Mesendoderm (in vitro differentiated cells): ENCODE measurements at places on chromosomes 2 and 18.
A peak's percentile ranks its signal among the peaks of the same experiment; 100 is the strongest.

DNA sequence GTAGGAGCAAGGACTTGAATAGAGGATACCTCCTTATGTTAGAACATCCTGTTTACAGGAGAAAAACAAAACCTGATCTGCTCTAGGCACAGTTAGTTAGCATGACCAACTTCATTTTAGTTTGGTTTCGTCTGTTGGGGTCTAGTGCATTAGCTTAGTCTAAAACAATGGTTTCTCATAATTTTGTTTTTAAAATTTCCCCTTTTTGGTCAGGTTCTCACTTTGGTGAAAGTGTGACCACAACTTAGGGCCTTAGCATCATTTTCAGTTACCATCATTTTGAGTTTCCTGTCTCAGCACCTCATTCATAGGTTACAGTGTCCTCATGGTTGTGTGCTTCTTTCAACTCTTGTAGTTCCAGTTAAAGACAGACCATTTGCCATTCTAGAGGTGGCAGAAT is 1277.0 kb upstream of the SLC39A10 start:
- no peak for DNase-seq

DNA sequence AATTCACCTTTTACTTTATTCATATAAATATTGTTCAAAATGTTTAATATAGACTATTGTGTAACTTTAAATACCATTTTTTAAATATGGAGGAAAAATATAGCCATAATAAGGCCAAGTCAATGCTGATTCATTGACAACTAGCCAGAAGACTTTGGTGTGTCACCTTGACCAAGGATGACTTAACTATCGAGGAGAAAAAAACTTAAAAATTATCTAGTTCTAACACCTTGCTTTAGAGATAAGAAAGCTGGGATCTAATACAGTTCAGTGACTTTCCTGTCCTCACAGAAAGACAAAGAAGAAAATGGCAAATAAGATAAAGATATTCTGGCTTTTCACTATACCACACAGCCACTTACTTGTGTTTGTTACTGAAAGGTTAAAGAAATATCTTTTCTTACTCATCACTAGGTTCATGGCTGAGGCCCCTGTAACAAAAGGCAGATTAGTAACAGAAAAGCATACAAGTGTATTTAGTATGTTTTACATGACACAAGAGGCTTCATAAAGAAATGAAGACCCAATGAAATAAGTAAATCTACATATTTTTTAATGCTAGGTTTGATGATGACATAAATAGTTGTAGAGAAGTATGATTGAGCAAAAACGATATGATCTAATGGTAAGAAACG is 65.9 kb upstream of the LRRTM1 start:
- DNase-seq: no peak

GRCh38 chr2:39223909-39224308 is 19.9 kb downstream of the CDKL4 start:
- DNase-seq: no peak

- DNase-seq: no peak
These were observed 65.5 kb downstream of the SPP2 start for GRCh38 chr2:234116010-234116409.

DNA sequence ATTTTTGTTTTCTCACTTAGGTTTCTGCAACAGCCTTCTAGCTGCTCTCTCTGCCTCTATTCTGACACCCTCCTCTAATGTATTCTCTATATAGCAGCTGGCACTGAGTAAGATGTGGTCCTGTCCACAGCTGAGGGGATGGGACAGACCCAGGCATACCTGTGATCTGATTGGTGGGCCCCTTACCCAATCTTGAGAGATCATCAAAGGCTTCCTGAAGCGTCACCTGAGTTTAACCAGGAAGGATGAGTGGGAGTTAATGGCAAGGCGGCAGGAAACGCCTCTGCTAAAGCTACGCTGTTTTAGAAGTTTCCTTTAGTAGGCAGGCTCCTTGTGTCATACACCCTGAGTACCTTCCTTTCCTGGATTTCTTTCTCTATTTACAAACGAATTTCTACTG is 5.7 kb upstream of the TET3 start:
- peak; percentile 72 for DNase-seq

DNA sequence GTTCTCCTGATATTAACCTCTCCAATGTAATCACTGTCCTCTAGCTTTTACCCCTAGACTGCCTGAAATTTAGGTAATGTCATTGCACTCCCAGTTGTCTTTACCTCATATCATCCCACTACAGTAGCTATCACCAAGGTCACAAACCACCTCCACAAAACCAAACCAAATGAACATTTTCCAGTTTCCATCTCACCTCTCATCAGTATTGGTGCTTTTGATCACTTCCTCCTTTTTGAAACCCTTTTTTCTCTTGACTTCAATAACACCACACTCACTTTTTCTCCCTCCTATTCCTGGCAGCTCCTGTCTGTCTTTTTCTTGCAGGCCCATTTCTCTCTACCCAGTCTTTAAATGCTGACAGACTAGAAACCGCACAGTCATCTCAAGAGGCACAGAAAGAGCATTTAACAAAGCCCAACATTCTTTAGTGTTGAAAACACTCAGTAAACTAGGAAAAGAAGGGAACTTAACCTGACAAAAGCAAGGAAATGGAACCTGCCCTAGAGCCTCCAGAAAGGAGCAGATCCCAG is 95.9 kb upstream of the SIX2 start:
- DNase-seq: no peak
